ENCODE measurements at places on chromosomes 12 and 14.
A peak's percentile ranks its signal among the peaks of the same experiment; 100 is the strongest.

DNA sequence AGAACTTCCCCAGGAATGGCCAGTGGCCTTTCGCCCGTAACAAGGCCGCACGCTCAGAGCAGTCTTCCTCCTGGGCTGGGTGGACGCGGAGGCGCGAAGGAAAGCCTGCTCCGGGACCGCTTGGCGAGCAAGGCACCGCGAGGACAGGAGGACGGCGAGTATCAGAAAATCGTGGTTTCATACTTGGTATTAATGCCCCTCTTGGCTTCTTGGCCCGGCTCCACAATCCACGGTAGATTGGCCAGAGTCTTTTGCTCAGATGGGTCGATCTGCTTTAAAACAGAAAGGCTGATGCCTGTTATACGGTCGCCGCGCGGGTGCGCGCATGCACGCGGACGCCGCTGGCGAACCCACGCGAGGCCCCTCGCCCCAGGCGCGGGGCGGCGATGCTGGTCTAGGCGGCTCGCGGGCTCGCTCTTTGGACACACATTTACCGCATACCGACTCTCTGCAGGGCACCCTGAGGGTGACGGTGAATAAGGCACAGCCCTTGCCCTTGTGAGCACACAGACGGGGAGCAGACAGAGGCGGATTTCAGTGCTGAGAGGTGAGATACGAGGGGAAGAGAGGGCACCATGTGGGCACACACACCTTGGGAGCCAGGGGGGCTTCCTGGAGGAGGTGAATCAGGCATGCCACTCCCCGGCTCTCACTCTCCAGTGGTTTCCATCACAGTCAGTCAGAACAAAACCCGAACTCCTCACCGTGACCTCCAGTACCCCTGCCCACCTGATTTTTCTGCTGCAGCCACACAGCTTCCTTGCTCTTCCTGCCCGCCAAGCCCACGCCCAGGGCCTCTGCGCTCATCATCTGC is 100.7 kb downstream of the APAF1 start:
- DNase-seq = peak; percentile 76

- DNase-seq = no peak
Measured at GRCh38 chr14:61653507-61653906, 41.8 kb upstream of the HIF1A start.

DNA sequence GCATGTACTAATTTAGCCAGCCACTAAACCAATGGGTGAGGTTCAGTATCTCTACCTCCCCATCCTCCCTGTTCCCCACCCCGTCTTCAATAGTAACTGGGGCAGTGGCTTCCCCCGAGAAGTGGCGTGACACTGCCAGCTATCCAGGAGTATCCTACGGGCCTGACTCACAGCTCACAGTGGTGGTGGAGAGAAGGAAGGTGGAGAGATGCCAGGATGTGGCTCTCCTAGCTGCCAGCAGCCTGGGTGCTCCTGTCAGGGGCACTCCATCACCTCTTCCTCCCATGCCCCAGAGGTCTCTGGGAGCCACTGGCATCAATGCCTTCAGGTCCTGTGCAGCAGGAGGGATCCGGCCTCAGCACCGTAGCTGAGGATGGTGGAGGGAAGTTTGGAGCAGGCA is 49.0 kb downstream of the TSPAN11 start:
- DNase-seq = no peak

GRCh38 chr14:32584079-32584478 is 255.0 kb downstream of the AKAP6 start:
- DNase-seq = no peak

DNA sequence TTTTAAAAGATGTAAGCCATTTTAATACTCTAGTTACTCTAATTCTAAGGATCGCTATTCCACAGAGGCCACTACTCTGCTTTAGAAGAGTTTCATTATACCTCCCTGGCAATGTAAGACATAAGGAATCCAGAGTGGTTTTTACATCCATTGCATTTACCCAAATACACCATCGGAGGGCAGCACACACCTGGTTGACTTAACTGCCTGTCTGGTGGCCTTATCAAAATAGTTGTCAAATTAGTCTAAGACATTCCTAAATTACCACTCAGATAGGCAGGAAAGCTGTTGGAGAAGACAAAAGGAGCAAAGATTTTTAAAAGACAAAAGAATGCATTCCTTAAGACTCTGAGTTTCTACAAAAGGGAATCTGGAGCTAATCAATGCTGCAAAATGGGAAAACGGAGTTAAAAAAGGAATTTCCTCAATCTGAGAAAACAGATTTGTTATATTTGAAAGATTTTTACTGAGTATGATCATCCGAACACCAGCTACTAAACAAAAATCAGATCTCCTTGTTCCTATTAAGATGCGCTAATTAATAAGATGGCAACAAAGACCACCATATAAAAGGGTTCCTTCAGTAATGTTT is 33.8 kb upstream of the FGD4 start:
- DNase-seq = peak; percentile 53

- no peak for DNase-seq
Measured at GRCh38 chr14:34228650-34228976, 233.4 kb downstream of the SPTSSA start.

- DNase-seq = no peak
Measured at GRCh38 chr12:39912211-39912980, 193.5 kb downstream of the SLC2A13 start.

- peak; percentile 19 for DNase-seq
Measured at GRCh38 chr14:68405961-68406360, 386.9 kb downstream of the ZFP36L1 start.

- no peak for DNase-seq
Measured at GRCh38 chr14:52824462-52824861, 33.1 kb upstream of the GNPNAT1 start.

DNA sequence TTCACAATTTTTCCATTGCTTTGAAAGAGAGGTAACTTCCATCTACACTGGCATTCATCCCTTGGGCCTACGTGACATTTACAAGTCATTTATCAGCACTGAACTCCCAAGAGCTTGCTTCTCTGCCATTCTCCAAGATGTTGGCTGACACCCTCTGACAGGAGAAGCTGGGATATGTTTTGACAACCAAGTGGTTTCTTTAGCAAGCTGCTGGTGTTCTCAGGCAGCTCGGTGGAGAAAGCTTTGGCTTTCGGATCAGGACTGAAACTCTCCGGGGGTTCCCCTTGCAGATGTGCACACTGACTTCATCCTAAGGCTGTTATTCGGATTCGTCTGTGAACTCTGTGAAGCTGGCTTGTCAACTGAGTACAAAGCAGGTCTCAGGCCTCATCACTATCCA is 15.7 kb downstream of the KCNA5 start:
- DNase-seq = no peak

DNA sequence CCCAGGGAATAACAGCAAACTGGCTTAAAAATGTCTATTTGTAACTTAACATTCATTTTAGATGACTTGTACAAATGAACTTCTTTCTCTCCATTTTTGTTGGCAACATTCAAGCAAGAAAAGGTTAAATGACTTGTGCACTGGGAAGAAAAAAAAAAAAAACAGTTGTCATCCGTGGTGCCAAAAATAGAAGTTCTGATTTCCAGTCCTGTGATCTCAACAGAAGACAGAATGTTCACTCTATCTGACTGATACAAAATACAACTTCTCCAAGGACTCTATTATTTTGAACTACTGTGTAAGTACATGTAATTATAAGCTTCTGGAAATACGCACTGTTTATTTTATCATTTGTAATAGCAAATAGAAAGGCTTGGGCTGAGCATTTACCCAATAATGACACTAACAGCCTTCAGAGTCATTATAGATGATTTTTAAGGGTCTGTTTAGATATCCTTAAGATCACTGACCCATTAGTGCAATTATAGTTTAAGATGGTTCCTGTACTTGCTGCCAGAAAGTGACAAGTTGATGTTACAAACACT is 59.9 kb downstream of the LIN7A start:
- DNase-seq = no peak

- DNase-seq = no peak
Measured at GRCh38 chr12:81377771-81378170, 299.9 kb downstream of the ACSS3 start.

- DNase-seq = peak; percentile 61
Measured at GRCh38 chr14:104689109-104689880, at the start of gene INF2. Gene INF2, plus strand, starts transcription at chr14:104689618. Its CDS starts 11,748 bp downstream, at chr14:104701366.

- no peak for DNase-seq
Measured at GRCh38 chr12:39451977-39452376, 9.1 kb upstream of the KIF21A start.

DNA sequence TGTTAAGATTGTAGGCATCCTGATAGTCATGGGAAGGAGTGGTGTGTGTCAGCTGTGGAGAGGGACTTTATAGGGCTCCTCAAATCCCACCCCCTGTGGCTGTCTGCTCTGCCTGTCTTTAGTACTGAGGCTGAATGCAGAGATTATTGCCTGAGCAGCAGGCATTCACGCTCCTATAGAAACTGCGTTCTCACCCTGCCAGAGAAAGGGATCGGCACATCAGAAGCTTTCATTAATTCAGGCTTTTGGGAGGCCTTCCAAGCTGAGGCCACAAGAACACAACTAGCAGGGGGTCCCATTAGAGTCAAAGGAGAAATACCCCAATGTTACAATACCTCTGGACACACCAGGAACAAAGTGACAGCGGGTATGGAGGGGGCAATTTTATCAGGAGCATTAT is 12.6 kb downstream of the KCNK10 start:
- no peak for DNase-seq

DNA sequence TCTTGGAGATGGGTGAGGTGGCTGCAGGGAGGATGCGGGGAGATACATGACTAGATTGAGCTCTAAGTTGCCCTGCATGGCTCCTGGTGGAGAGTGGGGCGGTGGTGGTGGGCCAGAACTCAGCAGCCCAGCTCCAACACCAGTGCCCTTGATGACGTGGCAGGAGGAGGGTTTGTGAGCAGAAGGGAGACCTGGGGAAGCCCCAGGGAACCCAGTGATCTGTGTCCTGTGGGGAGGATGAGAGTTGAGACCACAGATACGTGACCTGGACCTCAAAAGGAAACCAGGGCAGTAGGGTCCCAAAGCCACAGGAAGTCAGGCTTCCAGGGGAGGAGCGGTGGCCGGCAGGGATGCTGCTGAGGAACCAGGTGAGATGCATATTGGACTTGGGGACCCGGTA is 989.1 kb upstream of the TMEM132C start:
- no peak for DNase-seq

- no peak for DNase-seq
Measured at GRCh38 chr14:30468354-30468753, 90.6 kb upstream of the G2E3 start.

DNA sequence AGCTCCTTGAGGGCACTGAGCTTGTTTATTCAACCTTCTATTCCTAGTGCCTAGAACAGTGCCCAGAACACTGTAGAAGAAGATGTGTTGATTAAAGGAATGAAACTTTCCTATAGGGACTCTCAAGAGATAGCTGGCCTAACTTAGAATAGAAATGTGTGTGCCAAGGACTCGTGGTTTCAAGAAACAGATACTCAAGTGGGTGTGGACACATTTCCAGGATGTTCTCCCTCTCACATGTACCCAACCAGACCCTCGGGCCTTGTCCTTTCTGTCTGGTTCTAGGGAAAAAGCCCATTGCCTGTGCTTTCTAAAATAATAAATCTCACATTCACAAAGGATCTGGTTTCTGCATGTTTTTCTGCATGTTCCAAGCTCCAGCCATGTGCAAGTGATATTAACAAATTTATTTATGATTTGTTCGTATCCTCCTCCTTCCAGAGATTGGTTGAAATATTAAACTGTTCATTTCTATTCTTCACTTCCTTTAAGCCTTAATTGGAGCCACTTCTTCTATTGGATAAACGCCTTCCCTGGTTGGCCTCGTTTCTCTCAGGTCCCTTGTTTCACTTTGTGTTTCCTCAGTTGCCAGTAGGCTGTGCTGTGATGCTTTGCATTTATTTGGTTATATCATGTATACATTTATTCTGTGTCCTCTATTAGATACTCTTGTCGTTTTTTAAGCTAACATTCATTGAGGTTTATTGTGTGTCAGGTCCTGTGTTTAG is 89.8 kb downstream of the CRADD start:
- DNase-seq = peak; percentile 48

DNA sequence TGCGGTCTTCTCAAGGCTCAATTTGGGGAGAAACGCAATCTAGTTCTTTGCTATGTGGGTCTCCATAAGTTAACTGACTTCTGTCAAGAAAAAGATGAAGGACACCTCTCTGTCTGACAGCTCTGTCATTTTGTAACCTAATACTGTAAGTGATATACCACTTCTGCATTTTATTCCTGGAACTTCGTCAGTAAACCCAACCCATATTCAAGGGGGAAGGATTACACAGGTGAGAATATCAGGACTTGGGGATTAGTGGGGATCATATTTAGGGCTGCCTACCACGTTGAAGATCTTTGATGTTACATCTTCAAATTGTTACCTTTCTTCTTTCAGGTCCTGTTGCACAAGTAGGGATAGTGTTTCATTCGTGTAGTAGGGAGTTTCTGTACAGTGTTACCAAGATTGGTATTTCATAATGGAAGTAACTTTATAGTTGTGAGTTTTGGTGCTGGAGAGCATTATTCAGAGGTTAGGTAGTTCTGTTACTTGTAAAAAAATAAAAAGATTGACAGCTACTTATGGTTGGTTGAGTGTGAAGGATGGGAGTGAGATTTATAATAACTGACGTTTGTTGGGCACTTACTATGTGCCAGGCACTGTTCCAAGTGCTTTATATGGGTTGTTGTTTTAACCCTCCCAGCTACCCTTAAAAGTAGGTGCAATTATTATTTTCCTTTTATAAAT is 1.6 kb downstream of the TMEM260 start:
- DNase-seq = no peak

GRCh38 chr12:26122061-26122680 is 2.7 kb downstream of the BHLHE41 start:
- DNase-seq = peak; percentile 36

- no peak for DNase-seq
Measured at GRCh38 chr14:36288496-36288895, 31.9 kb downstream of the MBIP start.

DNA sequence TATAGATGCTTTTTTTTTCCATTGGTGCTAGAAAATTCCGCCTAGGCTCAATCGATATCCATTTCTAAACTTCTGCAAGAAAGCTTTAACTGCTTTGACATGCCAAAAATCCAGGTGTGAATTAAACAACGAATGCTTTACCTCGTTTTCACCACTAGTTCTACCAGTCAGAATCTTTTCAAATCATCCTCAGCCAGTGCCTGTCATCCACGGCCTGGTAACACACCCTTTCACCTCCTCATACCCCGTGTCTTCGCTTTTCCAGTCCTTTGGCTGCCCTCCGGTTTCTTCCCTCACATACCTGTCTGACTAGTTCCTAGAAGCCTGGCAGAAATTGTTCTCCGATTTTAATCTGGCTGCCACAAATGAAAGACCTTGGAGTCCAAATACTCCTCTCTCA is 1.4 kb upstream of the PHC1 start:
- DNase-seq = peak; percentile 21

- DNase-seq = no peak
Measured at GRCh38 chr12:114835031-114835430, 151.1 kb upstream of the TBX3 start.

GRCh38 chr12:78331181-78331580 is 500.5 kb downstream of the NAV3 start:
- DNase-seq = no peak

GRCh38 chr12:22893878-22894277 is 268.9 kb downstream of the ETNK1 start:
- DNase-seq = no peak

DNA sequence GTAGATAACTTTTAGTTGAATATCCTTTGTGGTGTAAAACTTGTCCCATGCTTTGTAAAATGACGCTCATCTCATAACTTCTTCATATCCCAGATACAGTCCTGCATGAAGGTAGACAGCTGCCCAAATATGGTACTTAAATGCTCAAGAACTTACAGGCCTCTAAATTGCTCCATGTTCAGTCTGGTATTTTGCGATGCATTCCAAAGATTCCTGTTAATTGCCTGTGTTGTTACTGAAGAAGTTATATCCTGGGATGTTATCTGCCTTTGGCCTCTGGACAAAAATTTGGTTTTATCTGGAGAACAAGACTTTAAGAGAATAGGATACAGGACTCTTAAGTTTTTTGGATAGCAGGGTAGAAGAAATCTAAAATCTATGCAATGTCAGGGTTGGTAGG is 473.0 kb downstream of the PCNX1 start:
- DNase-seq = no peak

All from activated CD4-positive, alpha-beta memory T cell treated with anti-CD3 and anti-CD28 coated beads for 36 hours (primary cell).